IMR-90 (cell line): ENCODE measurements at places on chromosomes 3 and 15. TPM values are rescaled to one million over a fixed set of nuclear protein-coding genes. Genes with fewer than 3 reads are reported as not detected.

The FANCD2OS gene
- not detected in 2 replicates for total RNA-seq

The GABRA5 gene
- total RNA-seq: 7.3 and 8.3 TPM in 2 replicates

The TUSC7 gene
- total RNA-seq: not detected in 2 replicates

The TMEM212 gene
- total RNA-seq: not detected in 2 replicates

The GABPB1 gene
- 76.4 and 89.3 TPM in 2 replicates for total RNA-seq

The GRK7 gene
- total RNA-seq: not detected in 2 replicates

The FOXB1 gene
- total RNA-seq: not detected in 2 replicates
